ENCODE measurements at places on chromosomes 13 and 19.

DNA sequence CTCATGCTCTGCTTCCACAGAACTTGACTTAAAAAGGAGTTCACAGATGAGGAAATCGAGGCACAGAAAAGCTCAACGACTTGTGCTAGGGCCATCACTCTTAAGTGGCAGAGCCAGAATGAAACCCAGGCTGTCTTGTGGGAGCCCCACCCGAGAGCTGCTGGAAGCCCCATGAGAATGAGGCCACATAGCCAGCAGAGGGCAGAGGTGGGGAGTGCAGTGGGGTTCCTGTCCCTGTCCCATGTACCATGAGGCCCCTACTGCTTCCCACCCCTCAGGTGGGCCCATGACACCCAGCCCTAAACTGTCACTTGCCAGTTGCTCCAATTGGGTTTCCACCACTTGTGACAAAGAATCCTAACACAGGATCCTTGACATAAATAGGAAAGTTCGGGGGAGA, 175.9 kb downstream of the IRS2 start:
- no peak for DNase-seq

DNA sequence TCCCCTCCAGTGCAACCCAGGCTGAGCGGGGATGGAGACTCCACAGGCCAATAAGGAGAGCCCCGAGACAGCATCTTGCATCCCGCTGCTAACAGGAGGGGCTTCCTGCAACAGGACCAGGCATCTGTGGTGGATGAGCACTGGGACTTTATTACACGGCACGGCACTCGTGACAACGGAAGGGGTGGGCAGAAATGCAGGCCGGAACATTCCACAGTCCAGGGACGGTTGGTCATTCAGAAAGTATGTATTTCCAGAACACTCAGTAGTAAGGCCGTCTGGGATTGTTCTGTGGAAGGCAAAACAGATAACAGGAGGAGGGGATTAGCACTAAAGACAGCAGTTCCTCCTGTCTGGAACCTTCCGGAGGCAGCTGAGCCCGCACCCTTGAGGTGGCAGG, 3.3 kb upstream of the TM6SF2 start:
- no peak for DNase-seq

GRCh38 chr19:14437578-14438140, 4.6 kb downstream of the PKN1 start:
- no peak for DNase-seq

- no peak for DNase-seq
Measured at GRCh38 chr13:78827471-78827870, 168.5 kb upstream of the OBI1 start.

- no peak for DNase-seq
Measured at GRCh38 chr13:22449251-22449650, 731.5 kb upstream of the SGCG start.

DNA sequence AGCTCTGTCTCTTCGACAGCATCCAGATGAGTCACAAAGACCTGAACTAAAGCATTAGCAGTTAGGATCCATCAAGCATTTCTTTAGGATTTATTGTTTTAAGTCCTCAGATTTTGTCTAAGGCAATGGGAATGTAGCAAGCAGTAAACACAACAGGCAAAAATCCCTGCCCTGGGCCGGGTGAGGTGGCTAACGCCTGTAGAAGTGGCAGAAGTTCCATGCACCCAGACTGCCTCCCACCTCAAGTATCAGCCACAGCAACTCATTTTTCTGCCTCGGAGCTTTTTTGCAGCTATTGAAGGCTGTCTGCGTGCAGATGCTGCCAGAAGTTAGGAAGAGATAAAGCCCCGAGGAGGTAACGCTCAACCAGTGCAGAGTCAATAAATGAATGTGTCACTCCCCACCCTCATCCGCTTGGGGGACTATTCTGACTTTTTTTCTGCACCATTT, 47.1 kb upstream of the MRI1 start:
- DNase-seq = no peak

DNA sequence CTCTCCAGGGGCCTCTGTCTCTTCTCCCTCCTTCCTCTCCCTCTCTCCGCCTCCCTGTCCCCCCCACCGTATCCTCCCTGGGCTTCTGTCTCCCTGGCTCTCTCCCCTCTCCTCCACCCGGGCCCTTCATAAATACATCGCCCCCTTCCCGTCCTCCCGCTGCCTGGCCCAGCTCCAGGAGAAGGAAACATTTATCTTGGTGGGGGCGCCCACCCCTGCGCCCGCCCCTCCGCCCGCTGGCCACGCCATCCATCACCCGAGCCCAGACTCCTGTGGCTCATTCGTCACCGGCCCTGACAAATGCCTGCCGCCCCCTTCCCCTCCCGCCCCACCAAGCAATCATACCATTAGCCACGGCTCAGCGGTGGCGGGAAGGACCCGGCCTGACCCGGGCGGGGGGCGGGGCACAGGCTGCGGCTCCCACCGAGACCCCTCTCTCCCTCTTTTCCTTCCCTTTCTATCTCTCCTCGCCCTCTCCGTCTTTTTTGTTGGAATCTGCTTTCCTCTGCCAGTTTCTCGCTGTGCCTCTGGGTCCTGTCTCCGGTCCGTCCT, 2.6 kb upstream of the MEIS3 start:
- no peak for DNase-seq

DNA sequence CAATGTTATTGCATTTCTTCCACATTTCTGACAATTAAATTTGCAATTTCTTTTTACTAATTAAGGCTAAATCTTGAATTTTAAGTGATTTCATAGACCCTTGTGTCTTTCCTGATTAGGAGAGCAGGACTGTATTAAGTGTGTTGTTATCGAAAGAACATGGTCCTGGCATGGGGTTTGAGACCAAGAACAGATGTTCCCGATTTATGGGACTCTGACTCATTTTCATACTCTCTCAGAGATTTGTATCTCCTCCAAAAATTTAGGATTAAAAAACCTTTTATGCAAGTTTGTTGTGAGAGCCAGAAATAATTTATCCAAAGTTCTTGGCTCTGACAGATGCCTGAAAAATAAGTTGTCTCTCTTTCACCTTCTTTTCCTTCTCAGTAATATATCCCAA, 589.3 kb upstream of the ARGLU1 start:
- DNase-seq = peak; percentile 30

DNA sequence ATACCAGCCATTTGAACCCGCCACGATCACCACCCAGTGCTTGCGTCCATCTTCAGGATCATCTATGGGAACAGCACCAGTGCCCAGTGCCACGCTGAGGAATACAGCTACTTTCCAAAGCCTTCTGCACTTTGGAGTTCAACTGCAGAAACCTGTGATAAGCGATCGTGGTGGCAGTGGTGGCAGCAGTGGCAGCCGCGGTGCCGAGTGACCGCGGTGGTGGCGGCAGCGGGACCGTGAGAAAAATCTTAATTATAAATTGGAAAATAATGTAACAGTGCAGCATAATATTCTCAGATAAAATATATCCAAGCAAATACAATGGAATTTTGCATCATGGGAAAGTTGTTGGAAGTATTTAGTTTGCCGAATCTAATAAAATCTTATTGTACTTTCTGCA, 2270.9 kb downstream of the PCDH9 start:
- DNase-seq = no peak

- peak; percentile 63 for DNase-seq
Measured at GRCh38 chr13:52359534-52359933, 46.4 kb downstream of the THSD1 start.

GRCh38 chr13:51921790-51922740, 60.3 kb downstream of the CCDC70 start:
- no peak for DNase-seq

DNA sequence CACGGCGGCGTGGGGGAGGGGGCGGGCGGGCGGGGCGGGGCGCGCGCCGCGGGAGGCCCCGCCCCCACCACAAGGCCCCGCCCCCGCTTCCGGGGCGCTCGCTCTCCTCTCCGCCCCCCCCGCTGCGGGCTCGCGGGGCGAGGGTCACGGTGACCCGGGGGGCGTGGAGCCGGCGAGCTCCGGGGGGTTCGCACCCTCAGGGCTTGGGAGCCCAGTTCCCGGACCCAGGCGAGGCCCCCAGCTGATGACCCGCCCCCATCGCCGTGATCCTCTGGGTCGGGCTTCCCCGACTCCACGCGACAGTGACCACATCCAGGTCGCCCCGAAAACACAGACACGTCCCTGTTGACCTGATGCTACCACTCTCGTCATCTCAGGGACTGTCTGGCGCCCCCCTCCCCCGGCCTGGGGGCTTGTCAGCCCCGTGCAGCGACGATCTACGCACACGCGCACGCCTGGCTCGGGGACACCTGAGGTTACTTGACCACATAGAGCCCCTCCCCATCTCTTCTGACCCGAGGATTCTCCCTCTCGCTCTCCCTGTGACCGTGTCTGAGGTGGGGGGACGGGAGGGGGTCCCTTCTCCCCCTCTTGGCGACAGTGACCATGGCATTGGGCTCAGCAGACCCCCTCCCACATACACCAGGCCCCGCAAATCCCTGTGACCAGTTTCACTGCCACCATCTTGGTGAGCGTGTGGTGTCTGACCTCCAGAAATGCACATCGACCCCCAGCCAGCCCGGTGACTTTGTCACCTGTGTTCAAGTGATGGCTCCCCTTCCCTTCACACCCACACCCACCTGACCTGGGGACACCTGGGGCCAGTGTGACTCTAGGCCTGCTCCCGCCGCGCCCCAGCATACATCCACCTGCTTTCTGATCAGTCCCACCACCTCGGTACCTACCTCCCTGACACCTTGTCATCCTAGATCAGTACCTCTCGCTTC, 670 bp downstream of the MAP2K7 start:
- DNase-seq = no peak

GRCh38 chr13:38821770-38822551, 135.1 kb downstream of the FREM2 start:
- no peak for DNase-seq

DNA sequence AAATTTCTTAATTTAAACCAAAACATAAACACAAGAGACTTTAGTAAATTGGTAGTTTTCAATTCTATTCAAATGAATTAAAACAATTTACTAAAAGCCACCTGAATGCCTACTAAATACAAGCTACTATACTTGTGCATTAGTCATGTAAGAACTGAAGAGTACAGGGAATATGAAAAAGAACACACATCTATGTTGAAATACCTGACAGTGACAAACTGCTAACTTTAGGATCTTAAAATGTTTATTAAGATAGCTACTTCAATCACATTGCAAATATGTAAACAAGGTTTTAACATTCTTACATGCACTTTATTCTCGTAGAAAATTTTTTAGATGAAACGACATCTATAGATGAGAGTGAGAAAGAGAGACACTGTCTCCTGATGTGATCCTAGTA, 4.1 kb downstream of the SPRYD7 start:
- no peak for DNase-seq

DNA sequence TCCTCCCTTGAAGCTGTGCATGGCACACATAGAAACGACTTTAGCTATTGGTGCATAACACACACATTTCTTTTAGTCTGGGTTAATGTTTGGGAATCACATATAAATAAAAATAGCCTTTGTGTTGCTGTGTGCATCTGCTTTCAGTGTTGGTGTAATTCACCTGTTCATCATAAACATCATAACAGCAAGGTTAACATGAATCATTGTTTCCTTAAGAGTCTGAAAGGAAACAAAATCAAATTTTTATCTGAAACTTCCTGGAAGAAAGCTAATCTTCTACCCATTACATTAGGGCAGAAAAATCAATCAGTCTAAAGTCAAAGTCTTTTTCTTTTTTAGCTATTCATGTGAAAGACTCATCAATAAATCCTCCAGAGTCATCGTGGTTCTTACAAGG, 35.0 kb upstream of the TNFSF11 start:
- DNase-seq = no peak

GRCh38 chr13:74114641-74115040, 19.6 kb downstream of the KLF12 start:
- DNase-seq = no peak

DNA sequence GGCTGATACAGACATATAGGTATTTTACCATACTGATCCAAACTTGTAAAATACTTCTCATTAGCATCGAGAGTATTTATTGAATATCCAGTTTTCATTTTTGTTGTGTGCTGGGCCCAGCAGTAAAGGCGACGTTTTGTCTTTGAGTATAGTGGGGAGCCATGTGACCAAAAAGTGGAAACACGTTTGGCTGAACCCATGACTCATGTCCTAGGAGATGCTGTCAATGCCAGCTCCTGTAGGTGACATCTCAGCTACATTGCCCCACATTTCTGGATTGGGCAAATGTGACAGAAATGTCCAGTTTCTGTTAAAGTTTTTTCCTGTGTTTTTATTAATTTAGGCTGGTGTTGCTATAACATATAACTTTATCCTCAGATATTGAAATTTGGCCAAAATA, 26.1 kb upstream of the GTF3A start:
- DNase-seq = no peak

GRCh38 chr13:94640721-94641120, 39.1 kb downstream of the GPR180 start:
- DNase-seq = no peak

Data from fibroblast of the conjunctiva (primary cell).